ENCODE measurements at places on chromosomes 6 and 20.

GRCh38 chr20:20391766-20392165, 23.9 kb downstream of the INSM1 start:
- DNase-seq, result no peak

GRCh38 chr6:117397536-117398227, 28.1 kb downstream of the ROS1 start:
- no peak for DNase-seq

DNA sequence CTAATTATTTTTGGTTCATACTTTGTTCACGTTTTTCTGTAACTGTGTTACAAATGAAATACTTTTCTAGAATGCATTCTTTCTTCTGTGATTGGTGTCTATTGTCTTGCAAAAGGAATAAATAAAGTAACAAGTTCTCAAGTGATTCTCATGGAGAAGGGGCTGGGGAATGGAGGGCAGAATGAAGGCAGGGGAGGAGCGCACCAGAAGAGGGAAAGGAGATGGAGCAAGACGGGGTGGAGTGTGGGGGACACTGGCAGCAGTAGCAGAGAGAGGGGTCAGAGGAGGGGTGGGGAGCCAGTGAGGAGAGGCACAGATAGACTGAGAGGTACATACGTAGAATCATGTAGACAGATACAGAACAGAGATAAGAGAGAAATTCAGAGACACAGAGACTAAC, 136.5 kb downstream of the CARMIL1 start:
- DNase-seq, result no peak

GRCh38 chr6:33954453-33954852, 150.7 kb upstream of the MLN start:
- no peak for DNase-seq

- no peak for DNase-seq
Observed at GRCh38 chr20:64037498-64038213, 1.7 kb downstream of the C20orf204 start.

DNA sequence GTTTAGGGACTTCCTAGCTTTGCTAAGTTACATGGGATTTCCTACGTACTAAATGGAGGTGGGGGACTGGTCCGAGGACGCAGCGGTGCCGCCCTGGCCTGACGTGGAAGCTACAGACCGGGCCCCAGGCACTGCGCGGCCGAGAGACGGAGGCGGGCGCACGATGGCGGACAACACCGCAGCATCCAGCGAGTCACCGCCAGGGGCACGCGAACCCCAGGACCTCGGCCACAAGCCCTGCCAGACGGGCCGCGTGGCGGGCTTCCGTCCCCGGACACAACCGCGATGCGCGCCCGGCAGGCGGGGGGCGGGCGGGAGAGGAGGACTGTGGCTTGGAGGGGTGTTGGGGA, 1516.9 kb upstream of the DEFB115 start:
- DNase-seq, result no peak

Data from mucosa of gallbladder (tissue), 1 donor.